ENCODE measurements at places on chromosomes 6 and 20. TPM values are rescaled to one million over a fixed set of nuclear protein-coding genes. Genes with fewer than 3 reads are reported as not detected.

The GATA5 gene
- total RNA-seq = not detected

The MAP3K5 gene
- total RNA-seq = 19.7 TPM

DNA sequence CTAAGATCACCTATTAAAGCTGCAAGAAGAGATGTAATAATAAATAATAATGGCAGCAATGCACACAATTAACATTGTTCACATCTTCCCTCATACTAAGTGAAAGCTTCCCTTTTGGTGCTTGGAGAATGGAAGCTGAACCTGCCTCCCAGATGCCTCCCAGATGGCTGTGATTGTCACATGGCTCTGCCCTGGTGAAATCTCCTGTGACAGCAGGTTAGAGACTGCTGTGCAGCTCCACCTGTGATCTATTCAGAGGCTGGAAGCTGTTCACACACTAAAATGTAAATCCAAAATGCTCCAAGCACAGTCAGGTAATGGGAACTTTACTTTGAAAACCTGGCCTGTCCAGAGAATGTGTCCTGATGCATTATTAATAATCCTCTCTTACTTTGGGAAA, 41.7 kb upstream of the RGS17 start:
- H3K27me3 ChIP-seq = no peaks in the 10 kb centered on the region
- no peak for DNase-seq
- no peaks in the 10 kb centered on the region for H3K36me3 ChIP-seq
- no peak overlapping the region for H3K4me3 ChIP-seq

DNA sequence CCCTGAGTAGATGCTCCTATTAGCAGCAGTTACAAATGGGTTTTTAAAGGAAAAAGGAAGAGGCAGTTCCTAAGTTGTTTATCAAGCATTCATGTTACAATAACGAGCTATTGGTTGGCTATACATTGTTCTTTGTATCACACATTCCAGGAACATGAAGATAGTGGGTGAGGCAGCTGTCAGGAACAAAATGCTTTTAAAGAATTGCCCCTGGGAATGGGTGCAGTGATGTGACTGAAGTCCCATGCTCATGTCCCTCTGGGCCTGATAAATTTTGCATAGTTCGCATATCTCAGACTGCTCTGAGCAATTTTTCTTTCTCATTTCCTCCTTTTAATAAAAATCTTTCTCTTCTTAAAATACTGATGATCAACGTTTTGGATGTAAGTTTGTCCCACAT, 3.7 kb downstream of the ENPP1 start:
- H3K4me1 ChIP-seq = peaks cover 8% of the 10 kb centered on the region
- H3K4me3 ChIP-seq = no peak overlapping the region
- H3K36me3 ChIP-seq = no peaks in the 10 kb centered on the region
- DNase-seq = no peak
- H3K27me3 ChIP-seq = peaks cover 5% of the 10 kb centered on the region

DNA sequence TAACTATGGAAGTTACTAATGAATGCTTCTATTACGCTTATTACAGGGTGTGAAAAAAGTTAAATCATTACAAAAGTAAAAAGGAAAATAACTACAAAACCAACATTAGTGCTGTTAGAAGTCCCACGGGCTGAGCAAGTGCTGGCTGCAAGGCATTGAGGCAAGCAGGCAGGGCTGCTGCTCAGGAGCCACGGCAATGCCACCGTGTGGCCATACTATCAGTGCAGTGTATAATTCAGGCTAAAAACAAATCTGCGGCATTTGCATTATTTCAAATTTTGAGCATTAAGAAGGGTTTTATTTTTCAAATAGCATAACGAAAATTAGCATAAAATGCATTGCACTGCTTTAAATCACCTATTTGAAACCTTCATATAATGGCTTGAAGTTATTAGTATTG, 17.1 kb downstream of the IFNGR1 start:
- DNase-seq = peak; percentile 35
- H3K27ac ChIP-seq = no peak overlapping the region
- no peaks in the 10 kb centered on the region for H3K4me1 ChIP-seq
- no peaks in the 10 kb centered on the region for H3K27me3 ChIP-seq
- peaks cover 67% of the 10 kb centered on the region for H3K36me3 ChIP-seq

The FERMT1 gene
- not detected for total RNA-seq

DNA sequence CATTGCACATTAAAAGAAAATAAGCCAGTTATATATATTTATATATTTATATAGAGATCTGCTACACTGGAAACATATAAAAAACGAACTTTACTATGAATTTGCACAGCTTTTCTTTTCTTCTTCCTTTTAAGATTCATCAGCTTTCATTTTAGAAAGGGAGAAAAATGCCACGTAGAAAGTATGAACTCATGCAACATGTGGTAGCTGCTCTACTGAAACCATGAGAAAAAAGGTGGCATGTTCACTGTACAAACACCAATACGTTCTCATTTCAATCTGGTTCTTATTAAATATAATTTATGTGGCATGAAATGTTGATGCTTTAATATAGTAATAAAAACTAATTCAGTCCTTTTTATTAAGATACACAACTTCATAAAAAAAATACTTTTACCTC, 68.8 kb upstream of the THEMIS start:
- no peaks in the 10 kb centered on the region for H3K27me3 ChIP-seq
- H3K4me3 ChIP-seq = no peak overlapping the region
- peak; percentile 44 for DNase-seq
- no peak overlapping the region for H3K27ac ChIP-seq

DNA sequence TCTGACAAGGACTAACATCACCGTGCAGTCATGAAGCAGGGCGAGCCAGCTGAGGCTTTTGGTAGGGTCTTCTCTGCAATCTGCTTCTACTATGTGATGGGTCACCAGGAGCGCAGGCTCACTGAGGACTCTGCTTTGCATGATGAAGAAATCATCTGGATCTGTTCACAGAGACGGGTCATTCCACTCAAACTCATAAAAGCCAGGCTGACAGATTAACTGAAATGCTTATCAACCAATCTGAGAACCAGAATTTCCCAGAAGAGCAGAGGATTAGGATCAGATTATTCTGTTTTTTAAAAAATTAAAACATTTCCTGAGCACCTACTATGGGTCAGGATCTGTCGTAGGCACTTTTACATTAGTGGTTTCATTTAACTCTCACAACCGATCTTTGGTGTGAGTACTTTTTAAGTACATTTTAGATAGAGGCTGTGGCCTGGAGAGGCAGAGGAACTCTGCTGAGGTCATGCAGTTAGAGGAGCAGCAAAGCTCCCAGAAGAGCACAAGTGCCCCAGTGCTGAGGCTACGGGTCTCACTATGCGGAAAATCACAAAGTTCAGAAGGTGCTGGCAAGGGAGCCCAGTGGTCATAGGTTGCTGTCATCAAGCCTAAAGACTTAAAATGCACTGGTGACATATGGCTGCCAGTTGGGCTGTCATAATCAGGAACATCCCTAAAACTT, 109.1 kb downstream of the BACH2 start:
- H3K4me1 ChIP-seq = peaks cover 23% of the 10 kb centered on the region
- peak overlapping the region; percentile 74 for H3K27ac ChIP-seq
- DNase-seq = no peak
- H3K4me3 ChIP-seq = no peak overlapping the region
- H3K36me3 ChIP-seq = no peaks in the 10 kb centered on the region

- no peaks in the 10 kb centered on the region for H3K4me1 ChIP-seq
- H3K36me3 ChIP-seq = no peaks in the 10 kb centered on the region
These were observed 270.4 kb upstream of the JARID2 start for GRCh38 chr6:14975471-14975817.

Data from natural killer cell (primary cell).